ENCODE measurements at places on chromosomes 1 and 21. TPM values are rescaled to one million over a fixed set of nuclear protein-coding genes. Genes with fewer than 3 reads are reported as not detected.

Gene FLAD1
- 17.1 TPM for total RNA-seq

Gene SMIM1
- total RNA-seq = 0.51 TPM

Gene PRDM2
- 10.9 TPM for total RNA-seq

Gene MARK1
- 1.4 TPM for total RNA-seq

Gene PKNOX1
- 9.6 TPM for total RNA-seq

Gene TAF12
- total RNA-seq = 24.0 TPM

Gene HHAT
- 1.0 TPM for total RNA-seq

Gene PLPPR4
- total RNA-seq = under 0.01 TPM

Gene TRABD2B
- under 0.01 TPM for total RNA-seq

Gene OLFM3
- not detected for total RNA-seq

Gene XCL2
- total RNA-seq = not detected

Gene CD1E
- total RNA-seq = not detected

Gene RBM11
- total RNA-seq = not detected

Gene OR2W3
- not detected for total RNA-seq

Gene CFHR3
- not detected for total RNA-seq

Gene TNFAIP8L2
- total RNA-seq = not detected

Gene FAAH
- total RNA-seq = 0.64 TPM

Gene ITGB2
- total RNA-seq = 0.13 TPM

Gene THEM5
- total RNA-seq = not detected

Gene NOS1AP
- total RNA-seq = 0.13 TPM

Gene GNG12
- 144 TPM for total RNA-seq

Gene CYP4Z1
- total RNA-seq = under 0.01 TPM

Gene SPRR5
- total RNA-seq = not detected

Gene PAX7
- total RNA-seq = not detected

Gene ABCG1
- total RNA-seq = 141 TPM

Gene FAM163A
- total RNA-seq = 0.51 TPM

Gene HCRTR1
- 0.77 TPM for total RNA-seq

Gene THEMIS2
- 29.9 TPM for total RNA-seq

Gene HSD11B1
- not detected for total RNA-seq

Gene E2F2
- 1.9 TPM for total RNA-seq

Gene HES5
- total RNA-seq = 0.13 TPM

Gene GPATCH4
- total RNA-seq = 12.7 TPM

Gene OR2T29
- not detected for total RNA-seq

Gene LCE3E
- not detected for total RNA-seq

Gene C2CD4D
- 0.25 TPM for total RNA-seq

Gene PGBD5
- total RNA-seq = 0.38 TPM

Gene CELA3B
- not detected for total RNA-seq
